Right lung (tissue), 10 donors: ENCODE measurements at places on chromosomes 1 and 21. TPM values are rescaled to one million over a fixed set of nuclear protein-coding genes. Genes with fewer than 3 reads are reported as not detected.

CALML6 gene
- polyA plus RNA-seq = 12.5 TPM

DONSON gene
- 47.1 TPM for polyA plus RNA-seq

GSTM5 gene
- polyA plus RNA-seq = 65.8 TPM

KRTAP19-1 gene
- polyA plus RNA-seq = not detected

CFHR3 gene
- polyA plus RNA-seq = 1.1 TPM

PERM1 gene
- 0.19 TPM for polyA plus RNA-seq

KCNE2 gene
- 0.81 TPM for polyA plus RNA-seq

BEST4 gene
- 0.48 TPM for polyA plus RNA-seq

FCER1G gene
- polyA plus RNA-seq = 15.4 TPM

DUSP10 gene
- 4.4 TPM for polyA plus RNA-seq

SLC30A2 gene
- polyA plus RNA-seq = 0.20 TPM

CYP4A11 gene
- polyA plus RNA-seq = 0.08 TPM

MTF1 gene
- polyA plus RNA-seq = 8.8 TPM

C4BPB gene
- polyA plus RNA-seq = 0.49 TPM

LDLRAD1 gene
- 5.5 TPM for polyA plus RNA-seq

PLA2G2A gene
- 0.60 TPM for polyA plus RNA-seq

ETV3L gene
- polyA plus RNA-seq = 0.08 TPM

SLAMF9 gene
- not detected for polyA plus RNA-seq

NBPF3 gene
- 11.4 TPM for polyA plus RNA-seq

ILDR2 gene
- 0.57 TPM for polyA plus RNA-seq

CD53 gene
- 11.0 TPM for polyA plus RNA-seq

GJA4 gene
- 31.0 TPM for polyA plus RNA-seq

HLCS gene
- 15.9 TPM for polyA plus RNA-seq

CELA2A gene
- 0.24 TPM for polyA plus RNA-seq

TNFRSF18 gene
- polyA plus RNA-seq = 0.28 TPM

PRPF38B gene
- polyA plus RNA-seq = 73.6 TPM
